SIG-M5 (cell line): ENCODE measurements at places on chromosomes 2 and 18.

DNA sequence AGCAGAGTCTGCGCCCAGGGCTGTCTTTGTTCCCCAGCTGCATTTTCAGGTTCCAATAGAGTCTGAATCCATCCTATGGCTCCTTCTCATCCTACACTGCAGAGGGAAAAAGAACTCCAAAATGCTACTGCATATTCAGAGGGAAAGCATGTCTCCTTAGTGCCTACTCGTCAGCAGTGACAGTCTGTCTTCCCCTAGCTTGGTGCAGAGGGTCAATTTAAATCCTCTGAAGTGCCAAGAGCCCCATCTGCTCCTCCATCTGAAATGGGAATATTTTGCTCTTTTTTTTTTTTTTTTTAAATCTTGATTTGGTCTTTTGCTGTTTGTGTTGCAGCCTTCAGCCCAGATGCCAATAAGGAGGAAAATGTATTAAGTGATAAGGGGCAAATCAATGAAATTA, 199.3 kb downstream of the RNF144A start:
- DNase-seq: no peak

DNA sequence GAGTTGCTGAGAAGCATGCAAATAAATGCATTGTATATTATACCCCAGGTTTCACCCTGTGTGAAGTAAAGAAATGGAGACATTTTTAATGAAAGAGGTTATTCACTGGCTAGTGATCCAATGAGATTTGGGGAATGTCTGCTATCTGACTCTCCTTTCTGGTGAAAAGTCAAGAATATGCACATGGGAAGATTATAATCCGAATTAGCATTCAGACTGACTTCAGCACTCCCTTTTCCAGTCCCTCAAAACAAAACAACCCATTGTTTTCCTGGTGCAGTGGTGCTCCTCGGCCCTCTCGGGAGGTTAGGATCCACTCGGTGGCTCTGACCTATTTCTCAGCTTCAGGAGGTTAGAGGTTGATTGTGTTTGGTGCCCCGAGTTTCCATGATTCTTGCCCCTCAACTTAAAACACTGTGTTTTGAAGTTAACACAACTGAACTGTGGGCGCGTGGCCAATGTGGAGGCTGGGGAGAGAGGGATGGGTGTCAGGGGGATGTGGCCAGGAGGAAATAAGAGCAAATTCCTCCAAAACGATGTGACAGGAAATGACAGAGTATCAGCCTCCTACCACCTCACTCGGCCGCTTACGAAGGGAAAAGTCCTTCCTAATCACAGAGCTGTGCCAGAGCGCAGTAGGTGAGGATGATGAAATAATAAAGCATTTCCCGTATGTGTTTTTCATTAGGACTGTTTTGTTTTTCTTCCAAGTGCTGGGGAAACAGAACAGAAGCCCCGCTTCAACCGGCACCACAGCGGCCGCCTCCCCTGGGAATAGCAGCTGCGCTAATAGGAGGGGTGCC, 440.1 kb downstream of the MTX2 start:
- DNase-seq: no peak

DNA sequence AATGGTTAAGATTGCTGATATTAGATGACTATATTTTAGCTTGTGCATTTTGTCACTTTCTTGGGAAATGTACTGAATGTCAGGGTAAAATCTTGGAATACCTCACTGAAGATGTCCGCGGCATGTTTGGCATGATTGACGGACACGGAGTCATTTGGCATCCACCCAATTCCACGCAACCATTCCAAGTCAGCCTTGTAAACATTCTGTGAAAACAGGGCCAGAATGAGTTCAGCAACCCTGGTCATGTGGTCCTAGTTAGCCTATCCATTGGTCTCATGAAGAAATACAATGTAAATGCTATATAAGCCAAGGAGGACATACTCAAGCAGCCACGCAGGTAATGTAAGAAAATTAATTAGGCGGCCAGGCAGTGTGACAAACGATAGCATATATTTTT, 159.5 kb downstream of the RIF1 start:
- no peak for DNase-seq

DNA sequence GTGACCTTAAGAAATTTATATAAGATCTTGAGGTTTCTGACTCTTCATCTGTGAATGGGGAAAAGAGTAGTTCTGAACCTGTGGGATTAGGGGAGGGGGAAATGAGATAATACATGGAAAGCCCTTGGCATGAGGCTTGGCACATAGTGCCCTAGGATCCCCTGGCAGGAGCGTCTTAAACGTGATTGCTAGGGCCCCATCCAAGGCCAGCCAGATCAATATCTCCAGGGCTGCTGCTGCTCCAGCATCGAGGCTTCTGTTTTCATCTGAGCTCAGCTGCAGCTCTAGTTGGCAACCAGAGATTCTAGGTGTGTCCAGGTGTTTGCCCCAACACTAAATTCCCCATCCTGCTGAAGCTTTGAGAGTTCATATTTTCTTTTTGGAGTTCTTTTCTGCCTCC, 71.0 kb downstream of the IL1R2 start:
- no peak for DNase-seq

GRCh38 chr2:7812231-7812995, 869.4 kb upstream of the ID2 start:
- DNase-seq: no peak

GRCh38 chr2:219386532-219387280, 1.0 kb downstream of the DNPEP start:
- DNase-seq: no peak

GRCh38 chr2:84800194-84800805, 80.6 kb downstream of the TRABD2A start:
- DNase-seq: no peak

GRCh38 chr18:44957025-44957424, 276.3 kb downstream of the SETBP1 start:
- no peak for DNase-seq

- no peak for DNase-seq
Measured at GRCh38 chr2:224890372-224890771, 151.9 kb downstream of the DOCK10 start.

- DNase-seq: no peak
Measured at GRCh38 chr2:84972207-84972783, 1.3 kb downstream of the KCMF1 start.

GRCh38 chr2:63594660-63595059, 5.9 kb downstream of the MDH1 start:
- no peak for DNase-seq

GRCh38 chr2:48346124-48346536, 183.8 kb upstream of the STON1 start:
- no peak for DNase-seq

- no peak for DNase-seq
Measured at GRCh38 chr2:145265244-145265643, 745.3 kb upstream of the ZEB2 start.

- no peak for DNase-seq
Measured at GRCh38 chr2:136206613-136207012, 88.7 kb upstream of the CXCR4 start.

DNA sequence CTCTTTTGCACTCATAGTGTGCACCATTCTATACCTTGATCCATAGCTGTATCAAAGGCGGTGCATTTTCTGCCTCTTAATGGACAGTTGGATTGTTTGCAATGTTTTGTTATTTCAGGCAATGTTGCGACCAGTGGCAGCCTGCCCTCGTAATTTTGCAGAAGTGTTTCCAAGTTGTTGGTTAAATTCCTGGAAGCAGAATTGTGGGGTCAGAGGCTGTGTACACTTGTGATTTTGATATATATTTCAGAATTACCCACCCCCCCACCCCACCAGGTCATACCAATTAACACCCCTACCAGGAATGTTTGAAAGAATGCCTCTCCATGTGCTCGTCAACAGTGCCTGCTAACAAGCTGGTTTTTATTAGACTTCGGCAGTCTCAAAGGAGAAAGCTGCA, 32.4 kb upstream of the IL1R1 start:
- no peak for DNase-seq

DNA sequence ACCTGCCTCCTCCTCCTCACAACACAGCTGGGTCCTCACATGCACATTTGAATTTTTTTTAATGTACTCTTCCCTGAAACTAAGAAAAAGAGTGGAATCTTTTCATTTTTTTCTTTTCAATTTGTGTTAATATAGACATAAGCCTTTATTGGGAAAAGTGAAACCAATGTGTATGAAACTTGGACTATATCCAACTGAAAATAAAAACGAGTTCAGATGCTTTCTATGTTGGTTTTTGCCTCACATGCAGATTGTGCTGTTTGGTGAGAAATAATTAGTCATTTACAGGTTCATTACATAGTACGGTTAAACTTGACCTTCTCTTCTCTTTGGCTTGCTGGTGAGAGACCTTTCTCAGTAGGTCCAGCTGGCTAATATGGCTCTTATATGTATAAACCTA, 515.2 kb upstream of the FANCL start:
- no peak for DNase-seq

- DNase-seq: no peak
Measured at GRCh38 chr2:44496130-44496529, 134.4 kb downstream of the CAMKMT start.

DNA sequence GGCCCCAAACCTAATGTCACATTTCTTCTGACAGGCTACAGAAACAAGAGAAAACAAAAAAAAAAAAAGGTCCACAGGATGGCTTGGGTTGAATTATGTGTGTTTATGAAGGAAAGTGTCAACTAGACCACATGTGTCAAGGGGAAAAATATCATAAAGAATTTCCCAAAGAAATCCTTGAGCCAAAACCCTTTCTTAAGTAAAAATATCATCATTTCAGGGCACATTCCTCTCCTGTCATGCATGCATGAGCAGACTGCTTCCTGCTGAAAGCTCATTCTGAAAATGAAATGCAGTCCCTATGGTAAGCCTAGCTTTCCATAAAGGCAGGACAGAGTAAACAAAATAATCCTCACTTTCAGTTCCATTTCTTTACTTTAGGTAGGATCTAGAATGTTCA, 85.7 kb upstream of the RBBP8 start:
- no peak for DNase-seq

- DNase-seq: no peak
Measured at GRCh38 chr18:35875566-35875965, 96.9 kb upstream of the RMP24 start.

GRCh38 chr2:59204040-59204439, 962.9 kb upstream of the FANCL start:
- DNase-seq: no peak

DNA sequence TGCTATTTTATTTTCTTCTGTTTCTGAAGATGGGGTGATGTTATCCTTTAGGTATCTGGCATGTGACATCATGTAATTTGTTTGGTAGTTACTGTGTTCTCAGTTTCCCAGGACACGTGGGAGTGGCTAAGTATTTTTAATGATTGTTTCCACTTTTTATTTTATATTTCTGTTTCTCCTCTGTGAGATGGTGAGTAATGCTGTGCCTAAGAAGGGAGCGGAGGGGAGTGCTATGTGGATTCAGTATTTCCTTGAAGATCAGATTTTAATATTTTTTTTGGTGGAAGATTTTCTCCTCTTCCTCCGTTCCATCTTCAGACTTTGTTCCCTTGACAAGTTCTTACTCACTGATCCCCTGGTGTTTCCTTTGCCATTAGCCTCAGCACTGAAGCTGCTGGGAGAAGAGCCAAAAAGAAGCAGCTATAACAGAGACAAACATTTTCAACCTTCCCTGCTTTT, 180.0 kb upstream of the MMADHC start:
- no peak for DNase-seq

GRCh38 chr2:179645047-179645446, 216.4 kb downstream of the ZNF385B start:
- DNase-seq: no peak

DNA sequence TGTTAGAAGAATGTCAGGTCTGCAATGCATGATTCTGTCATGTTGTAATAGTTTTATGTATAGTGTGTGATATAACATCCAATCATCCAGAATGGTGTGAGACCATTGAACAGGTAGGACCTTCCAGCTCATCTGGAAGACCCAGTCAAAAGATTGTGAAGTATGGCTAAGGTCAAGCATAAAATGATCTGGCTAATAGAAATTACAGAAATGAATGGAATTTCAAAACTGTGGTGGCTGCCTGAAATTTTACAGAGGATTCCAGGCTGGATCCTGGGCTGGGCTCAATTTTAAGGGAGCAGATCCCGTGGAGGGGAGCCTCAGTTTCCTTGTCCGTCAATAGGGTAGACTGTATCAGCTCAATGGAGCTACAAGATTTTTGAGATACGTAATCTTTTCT, 39.1 kb downstream of the ACKR3 start:
- DNase-seq: no peak

DNA sequence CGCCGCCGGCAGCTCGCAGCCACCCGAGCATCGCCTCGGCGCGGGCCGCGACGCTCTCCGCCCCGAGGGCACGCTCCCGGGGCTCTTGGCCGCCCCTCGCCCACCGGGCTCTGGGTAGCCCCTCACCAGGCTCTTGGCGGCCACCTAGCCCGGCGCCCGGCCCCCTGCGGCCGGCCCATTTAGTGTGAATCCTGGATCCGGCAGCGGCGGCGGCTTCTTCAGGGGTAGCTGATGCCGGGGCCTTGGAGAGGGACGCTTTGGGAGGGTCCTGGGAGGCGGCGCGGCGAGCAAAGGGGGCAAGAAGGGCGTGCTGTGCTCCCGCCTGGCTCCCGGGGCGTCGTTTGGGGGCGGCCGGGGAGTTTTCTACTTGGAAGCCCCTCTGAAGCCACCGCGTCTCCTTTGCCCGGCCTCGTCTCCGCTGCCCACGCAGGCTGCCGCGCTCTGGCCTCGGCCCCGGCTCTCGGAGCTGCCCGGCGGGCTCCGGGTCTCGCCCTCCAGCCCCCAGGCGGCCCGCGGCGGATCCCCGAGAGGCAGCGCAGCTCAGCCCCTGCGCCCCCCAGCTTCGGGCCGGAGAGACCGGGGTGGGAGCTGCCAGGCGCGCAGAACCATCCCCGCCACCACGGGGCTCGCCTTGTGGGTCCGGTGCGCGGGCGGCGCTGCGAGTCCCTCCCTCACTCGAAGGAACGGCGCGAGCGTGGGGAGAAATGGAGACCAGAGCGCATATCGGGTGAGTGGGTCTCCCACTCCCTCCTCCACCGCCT, 509 bp downstream of the PIEZO2 start:
- no peak for DNase-seq

DNA sequence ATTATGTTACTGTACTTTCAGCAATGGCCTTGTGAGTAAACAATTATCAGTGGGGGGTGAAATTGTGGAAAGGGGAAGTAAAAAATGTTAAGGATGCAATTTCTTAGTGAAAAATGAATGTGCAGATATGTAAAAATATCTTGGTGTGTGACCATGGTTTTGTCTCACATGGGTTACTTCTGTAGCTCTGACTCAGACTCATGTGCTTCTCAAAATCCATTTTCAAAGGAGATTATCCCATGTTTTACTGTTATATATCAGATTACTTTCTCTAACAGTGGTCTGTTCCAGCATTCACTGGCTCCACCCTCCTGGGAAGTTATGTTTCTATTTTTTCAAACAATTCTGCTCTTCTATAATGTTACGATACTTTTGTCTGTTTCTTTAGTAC, 298.2 kb upstream of the COL3A1 start:
- no peak for DNase-seq

- DNase-seq: no peak
Measured at GRCh38 chr2:136012315-136012714, 26.9 kb upstream of the DARS1 start.
